ENCODE measurements at places on chromosomes 16 and 17. TPM values are rescaled to one million over a fixed set of nuclear protein-coding genes. Genes with fewer than 3 reads are reported as not detected.

GRCh38 chr17:8210761-8211458 lies 535 bp upstream of the AURKB start:
- no peak for DNase-seq

- no peak for DNase-seq
Measured at GRCh38 chr16:55204069-55204468, 119.9 kb upstream of the IRX6 start.

DNA sequence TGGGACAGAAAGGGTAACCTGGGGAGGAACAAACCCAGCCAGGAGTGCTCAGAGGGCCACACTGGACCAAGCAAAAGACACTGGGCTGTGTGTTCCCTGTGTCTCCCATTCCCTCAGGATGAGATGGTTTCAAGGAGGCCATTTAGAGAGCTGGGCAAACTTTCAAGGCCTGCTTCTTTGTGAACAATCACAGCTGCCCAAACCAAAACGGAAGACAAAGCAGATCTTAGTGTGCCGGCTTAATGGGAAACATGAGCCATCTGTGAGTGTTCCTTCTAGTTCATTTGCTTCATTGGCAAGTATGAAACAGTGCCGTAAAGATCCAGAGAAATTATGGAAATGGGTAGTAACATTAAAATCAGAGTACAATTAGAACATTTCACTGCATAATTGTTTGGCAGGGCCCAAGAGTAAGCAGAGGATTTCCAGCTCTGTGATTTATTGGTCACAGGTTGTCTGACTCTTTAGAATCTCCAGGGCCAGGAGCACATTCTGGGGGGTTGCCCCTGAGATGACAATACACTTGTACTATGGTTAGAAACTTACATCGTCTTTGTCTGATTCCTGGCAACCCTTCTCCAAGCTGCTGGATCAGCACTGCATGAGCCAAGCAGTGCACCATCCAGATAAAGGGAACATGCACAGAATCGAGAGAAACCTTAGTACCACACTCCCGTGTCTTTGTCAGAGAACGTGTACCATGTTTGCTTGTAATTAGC lies 412.1 kb downstream of the RBFOX1 start:
- no peak for DNase-seq

GRCh38 chr16:6160871-6161270 lies 1063.3 kb upstream of the EEF2KMT start:
- no peak for DNase-seq

Gene ZSCAN10
- not detected for total RNA-seq

GRCh38 chr16:53056392-53056881 lies 1.6 kb downstream of the CHD9 start:
- no peak for DNase-seq

Gene ADAMTS18
- 0.82 TPM for total RNA-seq

Gene KAT2A
- 10.2 TPM for total RNA-seq

DNA sequence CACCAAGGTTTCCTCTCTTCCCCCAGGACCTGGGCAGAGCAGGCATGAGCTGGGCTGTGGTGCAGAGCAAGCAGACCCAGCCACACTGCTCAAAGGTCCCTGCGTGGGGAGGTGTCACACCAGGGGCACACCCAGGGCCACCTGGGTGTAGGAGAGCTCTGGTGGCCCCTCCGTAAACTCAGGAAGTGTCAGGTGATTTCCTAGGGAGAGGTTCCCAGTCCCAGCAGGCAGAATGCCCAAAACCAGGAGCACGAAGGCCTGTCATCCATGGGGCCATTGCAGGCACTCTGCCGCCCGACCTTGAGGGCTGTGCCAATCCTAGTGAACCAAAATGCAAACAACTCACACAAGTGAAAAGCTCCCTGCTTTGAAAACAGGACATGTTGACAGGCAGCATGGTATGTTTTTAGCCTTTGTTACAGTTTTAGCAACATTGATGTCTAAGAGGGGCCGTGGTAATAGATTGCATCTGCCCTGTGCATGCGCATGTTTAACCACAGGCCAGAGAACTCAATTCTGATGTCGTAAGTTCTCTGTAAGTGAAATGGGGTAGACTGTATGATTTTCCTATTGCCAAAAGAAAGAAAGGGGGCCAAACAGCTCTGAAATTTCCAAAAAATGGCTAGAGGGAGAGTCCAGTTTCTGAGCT lies 21.3 kb downstream of the CIBAR2 start:
- no peak for DNase-seq

Gene PRSS33
- not detected for total RNA-seq

Gene GPATCH8
- 21.6 TPM for total RNA-seq

GRCh38 chr17:57415751-57416207 lies 159.5 kb downstream of the MSI2 start:
- no peak for DNase-seq

Data from frontal cortex (tissue), 4 donors.